ENCODE measurements at places on chromosomes 11 and 22.

DNA sequence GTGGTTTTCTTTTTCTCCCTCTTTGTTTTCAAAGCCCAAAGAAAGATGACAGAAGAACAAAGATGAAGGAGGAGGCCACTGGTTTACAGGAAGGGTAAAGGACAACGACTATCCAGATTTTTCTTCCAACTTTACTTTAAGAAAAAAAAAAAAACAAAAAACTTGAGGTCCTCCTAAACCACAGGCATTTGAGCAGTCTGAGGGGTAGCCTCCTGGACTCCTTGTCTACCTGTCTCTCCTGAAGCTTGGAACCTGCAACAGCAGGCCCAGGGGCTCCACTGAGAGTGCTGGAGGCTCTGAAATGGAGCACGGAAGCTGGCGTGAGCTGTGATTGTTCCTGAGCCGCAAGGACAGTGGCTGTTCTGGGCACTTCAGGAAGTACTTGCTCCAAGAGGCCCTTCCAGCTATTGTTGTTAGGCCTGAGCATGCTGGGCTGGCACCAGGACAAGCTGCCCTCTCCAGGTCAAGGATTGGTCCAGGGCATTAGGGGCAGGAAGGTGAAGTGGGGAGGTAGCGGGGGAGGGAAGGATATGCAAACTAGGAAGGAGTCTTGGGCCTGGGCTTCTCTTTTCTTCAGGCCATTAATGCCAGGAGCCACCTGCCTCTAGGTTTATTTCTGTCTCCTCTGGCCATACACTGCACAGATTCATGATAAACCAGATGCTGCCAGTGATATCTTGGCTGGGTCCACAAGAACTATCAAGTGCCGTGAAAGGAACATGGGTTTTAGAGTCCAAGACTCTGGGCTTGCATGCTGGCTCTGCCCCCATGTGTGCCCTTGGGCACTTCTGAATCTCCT lies 147.3 kb downstream of the CCDC34 start:
- no peak for DNase-seq

DNA sequence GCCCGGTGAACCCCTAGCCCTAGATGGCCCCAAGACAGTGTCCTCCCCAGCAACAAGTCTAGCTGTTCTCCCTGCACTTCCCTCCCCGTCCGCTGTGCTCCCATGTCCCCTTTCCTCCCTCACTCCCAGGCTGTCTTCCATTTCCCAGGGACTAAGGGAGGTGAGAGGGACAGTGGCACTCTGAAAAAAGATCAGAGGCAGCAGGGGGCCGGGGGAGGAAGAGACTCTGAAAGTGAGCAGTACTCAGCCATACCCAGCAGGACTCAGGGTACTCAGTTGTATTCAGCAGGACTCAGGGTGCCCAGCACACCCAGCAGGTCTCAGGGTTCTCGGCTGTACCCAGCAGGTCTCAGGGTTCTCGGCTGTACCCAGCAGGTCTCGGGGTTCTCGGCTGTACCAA lies 48.4 kb upstream of the THY1 start:
- no peak for DNase-seq

DNA sequence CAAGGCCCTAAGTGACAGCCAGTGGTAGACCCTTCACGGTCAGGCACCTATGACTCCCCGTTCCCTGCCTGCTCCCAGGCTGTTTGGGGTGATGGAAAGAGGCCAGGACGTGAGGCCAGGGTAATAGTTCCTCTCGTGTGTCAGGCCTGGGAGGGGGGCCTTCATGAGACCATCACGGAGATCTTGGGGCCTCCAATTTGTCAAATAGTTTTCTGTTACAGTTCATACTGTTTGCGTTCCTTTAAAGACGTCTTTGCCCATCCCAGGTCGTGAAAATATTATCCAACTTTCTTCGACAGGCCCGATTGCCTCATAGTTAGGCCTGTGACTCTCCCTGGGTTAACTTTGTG lies 62.2 kb upstream of the KCNQ1OT1 start:
- peak; percentile 43 for DNase-seq

DNA sequence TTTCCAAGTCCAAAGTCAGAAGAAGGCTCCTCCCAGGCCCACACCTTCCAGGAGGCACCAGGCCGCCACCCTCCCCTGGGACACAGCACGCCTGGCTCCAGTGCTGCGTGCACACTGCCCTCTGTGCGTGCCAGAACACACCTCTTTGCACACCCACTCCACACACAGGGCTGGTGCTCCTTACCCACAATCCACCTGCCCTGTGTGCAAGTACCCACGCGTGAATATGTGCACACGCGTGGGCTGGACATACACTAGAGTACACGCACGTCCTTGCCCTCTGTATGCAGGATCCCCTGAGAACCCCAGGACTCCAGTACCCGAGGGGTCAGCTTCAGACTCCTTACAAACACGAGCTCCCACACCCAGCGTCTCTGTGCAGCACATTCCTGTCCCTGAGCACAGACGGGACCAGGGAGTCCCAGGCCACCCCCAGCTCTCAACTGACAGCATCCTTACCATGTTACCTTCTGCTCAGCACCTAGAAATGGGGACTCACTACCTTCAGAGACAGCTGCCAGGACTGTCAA lies 2.8 kb downstream of the DUSP8 start:
- DNase-seq: peak; percentile 77

DNA sequence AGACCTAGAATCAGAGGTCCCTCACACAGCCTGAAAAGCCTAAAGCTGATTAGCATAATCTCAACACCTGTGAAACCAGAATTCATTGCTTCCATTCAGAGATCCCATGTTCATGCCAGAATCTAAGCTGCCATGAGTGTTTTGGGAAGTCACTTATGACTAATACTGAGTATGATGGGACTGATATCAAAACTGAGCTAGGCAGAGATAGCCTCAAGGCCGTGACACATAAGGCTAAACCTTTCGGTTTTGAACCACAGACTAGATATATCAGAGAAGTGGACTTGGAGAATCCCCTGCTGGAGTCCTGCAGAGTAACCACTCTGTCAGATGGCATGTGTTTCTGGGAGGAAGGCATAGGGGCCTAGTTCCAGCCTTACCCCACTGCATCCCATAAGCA lies 23.1 kb upstream of the GLYATL2 start:
- DNase-seq: no peak
